Cerebellar cortex (tissue), 1 donor: ENCODE measurements at places on chromosomes 13 and 19.

DNA sequence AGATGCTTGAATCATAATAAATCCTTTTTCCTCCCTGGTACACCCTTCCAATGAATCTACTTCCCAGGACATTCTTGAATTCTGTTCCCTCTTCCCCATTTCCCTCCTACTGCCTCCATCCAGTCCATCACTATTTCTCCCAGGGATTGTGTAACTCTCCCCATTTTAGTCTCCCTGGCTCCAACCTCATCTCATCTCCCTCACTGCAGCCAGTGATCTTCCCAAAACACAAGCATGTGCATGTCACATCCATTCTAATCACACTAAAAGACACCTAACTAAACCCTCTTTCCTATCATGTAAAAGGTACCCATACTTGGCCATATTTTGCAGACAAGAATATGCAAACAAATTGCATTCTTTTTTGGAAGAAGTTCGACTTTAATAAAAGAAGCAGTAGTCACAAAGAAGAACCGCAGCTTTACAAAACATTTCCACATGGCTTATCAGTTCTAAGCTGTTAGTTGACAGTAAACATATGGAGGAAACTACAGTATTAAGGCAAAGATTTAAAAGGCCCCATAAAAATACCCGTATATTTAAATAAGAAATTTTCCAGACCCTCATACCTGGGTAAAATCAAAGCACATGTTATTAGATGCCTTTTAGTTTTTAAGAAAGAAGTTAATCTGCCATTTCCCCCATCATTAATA is 111.0 kb downstream of the KCTD12 start:
- DNase-seq = no peak

DNA sequence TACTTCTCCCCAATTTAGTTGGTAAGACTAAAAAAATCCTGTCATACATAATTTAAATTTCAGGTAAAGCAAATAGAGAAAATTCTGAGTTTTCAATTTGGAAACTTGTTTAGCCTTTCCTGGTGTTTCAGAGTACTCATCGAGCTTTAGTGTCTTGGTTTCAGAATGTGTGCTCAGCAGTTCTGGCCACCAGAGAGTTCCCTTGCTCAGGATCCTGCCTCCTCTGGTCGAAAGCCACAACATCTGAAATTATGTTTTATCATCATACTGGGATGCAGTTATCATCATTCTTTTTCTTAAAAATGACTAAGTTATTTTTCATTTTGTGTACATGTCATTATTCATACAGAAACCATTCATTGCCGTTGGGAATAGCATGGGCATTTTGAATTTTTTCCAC is 263.2 kb upstream of the SPRY2 start:
- DNase-seq = no peak

DNA sequence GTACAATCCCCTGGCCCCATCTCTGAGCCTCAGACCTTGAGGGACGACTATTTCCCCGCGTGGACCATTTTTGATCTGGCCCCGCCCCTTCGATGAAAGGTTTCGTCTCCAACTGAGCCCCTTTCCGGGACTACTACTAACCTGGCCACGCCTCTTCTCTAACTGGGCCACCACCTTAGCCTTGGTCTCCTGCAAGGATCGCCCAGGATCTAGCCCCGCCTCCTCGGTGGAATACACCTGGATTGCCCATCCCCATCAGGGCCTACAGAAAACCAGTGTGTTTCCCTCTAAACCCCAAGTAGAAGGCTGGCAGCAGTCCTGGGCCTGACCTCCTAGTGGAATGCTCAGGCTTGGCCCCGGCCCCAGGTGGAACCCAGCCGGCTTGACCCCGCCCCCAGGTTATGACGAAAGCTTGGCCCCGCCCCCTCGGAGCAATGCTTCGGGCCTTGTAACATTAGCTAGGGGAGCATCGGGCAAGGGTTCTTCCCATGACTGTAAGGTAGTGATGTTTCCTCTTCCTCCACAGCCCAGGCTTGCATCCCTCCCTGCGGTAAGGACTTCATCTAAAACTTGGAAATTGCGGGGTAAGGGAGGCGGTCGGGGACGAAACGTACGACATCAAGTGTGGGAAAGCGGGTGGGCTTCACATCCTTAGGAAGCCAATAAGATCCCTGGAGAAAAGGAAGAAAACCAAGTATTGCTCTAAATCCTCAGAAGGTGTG is 9.1 kb downstream of the SPACA6 start:
- DNase-seq = peak; percentile 62

DNA sequence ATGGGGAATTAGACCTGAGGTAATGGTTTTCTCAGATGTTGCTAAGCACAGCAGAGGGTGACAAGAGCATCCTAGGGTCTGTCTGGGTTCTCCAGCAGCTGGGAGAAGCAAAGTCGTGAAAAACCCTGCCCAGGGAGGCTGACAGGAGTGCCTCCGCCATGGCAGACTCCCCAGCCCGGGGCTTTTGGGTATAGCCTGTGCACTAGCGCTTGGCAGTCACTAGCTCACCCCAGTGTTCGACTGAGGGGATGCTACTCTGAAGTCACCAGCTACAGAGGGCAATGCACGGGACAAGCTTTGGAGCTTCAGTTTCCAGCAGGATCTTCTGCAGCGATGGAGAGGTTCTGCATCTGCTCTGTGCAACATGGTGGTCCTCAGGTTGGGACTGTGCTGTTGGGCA is 87.5 kb downstream of the ING1 start:
- DNase-seq = no peak

DNA sequence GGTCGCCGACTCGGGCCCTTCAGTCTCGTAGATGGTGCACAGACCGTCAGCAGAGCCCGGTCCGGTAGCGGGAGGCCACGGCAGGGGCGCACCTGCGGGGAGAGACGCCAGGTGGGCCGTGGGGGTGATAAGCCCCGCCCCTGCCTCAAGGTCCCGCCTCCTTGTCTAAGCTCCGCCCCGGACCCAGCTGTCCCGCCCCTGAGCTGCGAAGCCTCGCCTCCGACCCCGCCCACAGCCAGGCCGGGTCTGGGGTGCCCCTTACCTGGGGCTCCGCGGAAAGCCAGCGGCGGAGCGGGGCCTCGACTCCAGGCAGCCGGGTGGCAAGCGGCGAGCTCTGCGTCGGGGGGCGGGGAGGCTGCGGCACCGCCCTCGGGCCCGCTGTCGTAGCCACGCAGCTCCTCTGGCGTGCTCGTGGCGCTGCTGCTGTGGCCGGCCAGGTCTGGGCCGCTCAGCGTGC is 4.7 kb downstream of the PRR36 start:
- DNase-seq = no peak

DNA sequence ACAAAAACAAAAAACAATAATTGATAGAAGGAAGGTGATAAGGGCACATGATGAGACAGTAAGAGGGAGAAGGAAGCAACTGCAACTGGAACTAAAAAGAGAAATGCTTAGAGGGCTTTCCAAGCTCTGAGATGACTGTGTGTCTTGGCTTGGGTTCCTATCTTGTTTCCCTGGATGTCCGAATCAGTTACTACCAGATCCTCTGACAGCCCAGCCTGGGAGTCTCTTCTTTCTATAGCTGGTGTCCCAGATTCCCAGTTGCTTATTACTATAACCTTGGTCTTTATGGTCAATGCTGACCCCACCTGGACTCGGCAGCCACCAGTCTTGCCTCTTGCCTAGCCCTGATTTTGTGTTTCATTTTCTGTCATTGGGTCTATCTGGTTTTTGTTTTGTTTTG is 116.4 kb downstream of the RFC3 start:
- DNase-seq = no peak

DNA sequence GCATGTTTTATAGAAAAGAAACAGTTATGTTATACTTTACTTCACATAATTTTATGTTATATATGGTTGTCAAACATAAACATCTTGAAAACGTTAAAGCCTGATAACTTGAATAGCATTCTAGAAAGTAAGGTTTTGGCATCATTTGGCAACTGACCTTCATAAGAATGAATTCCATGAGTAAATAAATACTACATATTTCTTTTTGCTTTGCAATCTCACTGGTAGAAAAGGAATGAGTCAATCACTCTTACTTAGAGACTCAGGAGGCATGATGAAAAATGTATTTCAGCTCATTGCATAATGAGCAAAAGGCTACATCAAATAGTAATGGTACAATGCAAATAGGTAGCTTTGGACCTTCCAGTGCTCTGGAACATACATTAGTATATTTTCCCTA is 1381.9 kb downstream of the EFNB2 start:
- DNase-seq = no peak
